Renal cortex interstitium (tissue), 15 donors: ENCODE measurements at places on chromosomes 1 and 21. TPM values are rescaled to one million over a fixed set of nuclear protein-coding genes. Genes with fewer than 3 reads are reported as not detected.

GRCh38 chr21:26684889-26685288 is 111.8 kb upstream of the CYYR1 start:
- no peak for DNase-seq

DNA sequence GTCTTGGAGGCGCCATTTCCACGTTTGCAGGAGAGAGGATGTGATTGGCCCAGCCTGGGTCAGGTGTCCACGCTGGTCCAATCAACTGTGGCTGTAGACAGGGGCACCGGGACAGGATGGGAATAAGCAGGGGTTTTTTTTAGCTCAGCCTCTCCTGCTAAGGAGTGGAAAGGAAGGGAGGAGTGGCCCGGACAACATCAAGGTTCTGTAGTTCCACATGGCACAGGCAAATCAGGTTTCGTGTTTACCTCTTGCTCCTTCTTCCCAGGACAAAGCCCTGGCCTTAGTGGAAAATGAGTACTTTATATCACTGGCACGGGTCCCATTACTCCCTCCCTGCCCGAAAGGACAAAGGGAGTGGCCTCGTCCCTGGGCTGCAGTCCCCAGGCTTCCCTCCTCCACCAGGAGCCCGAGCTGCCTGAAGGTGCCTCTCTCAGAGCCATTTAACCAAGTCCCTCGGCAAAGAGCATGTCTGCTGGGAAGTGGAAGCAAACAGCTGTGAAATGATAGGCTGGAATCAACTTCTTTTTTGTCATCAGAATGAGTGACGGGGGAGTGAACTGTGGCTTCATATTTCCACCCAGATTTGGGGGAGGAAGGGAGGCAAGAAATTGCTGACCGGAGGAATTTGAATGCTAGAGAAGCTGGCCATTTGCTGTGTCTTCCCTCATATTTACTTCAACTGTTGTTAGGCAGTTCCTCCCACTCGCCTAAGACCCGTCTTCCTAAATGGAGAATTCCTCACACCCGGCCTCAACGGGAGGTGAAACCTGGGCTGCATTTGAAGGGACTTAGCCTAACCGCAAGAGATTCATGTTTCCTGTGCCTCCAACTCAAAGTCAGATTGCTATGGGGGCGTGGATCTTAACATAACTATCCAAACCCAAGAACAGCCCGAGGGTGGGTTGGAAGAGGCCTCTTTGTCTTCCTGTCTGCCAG is 84.9 kb upstream of the SLC44A3 start:
- DNase-seq, result peak; percentile 58

- DNase-seq, result no peak
Measured at GRCh38 chr1:157288996-157289395, 150.8 kb upstream of the ETV3 start.

DNA sequence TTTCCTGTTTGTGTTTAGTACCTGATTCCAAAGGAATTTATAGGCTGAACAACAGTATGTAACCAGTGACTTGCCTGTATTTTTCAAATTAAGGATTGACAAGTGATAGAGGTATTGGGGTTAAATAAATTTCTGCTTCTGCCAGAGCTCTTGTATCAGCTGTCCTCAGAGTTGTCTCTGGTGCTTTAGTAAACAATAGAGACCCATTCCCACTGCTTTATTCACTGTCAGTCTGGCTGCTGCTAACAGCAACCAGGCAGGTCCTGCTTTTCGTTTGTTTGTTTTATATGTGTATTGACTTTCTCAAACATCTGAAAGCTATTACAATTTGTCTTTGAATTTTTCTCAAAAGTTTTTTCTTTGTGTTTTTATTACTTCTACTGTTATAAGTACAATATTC is 76.1 kb downstream of the OLFM3 start:
- no peak for DNase-seq

- DNase-seq, result no peak
Measured at GRCh38 chr1:77044133-77044849, 174.9 kb downstream of the PIGK start.

DNA sequence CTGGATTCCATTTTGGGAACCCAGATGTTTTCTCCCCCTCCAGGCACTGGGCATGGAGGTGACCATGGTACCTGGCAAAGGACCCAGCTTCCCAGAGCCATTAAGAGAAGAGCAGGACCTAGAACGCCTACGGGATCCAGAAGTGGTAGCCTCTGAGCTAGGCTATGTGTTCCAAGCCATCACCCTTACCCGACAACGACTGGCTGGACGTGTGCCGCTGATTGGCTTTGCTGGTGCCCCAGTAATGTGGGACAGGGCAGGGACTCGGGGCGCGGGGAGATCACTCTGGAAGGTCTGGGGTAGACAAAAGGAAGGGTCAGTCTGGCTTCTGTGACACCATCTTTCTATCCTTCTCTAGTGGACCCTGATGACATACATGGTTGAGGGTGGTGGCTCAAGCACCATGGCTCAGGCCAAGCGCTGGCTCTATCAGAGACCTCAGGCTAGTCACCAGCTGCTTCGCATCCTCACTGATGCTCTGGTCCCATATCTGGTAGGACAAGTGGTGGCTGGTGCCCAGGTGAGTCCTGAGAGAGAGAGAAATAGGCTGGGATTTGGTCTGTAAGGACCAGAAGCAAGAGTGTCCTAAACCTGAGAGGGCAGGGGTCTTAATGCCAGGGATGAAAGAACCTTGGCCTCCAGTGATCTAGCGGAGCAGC is 1.6 kb downstream of the UROD start:
- DNase-seq, result no peak

DNA sequence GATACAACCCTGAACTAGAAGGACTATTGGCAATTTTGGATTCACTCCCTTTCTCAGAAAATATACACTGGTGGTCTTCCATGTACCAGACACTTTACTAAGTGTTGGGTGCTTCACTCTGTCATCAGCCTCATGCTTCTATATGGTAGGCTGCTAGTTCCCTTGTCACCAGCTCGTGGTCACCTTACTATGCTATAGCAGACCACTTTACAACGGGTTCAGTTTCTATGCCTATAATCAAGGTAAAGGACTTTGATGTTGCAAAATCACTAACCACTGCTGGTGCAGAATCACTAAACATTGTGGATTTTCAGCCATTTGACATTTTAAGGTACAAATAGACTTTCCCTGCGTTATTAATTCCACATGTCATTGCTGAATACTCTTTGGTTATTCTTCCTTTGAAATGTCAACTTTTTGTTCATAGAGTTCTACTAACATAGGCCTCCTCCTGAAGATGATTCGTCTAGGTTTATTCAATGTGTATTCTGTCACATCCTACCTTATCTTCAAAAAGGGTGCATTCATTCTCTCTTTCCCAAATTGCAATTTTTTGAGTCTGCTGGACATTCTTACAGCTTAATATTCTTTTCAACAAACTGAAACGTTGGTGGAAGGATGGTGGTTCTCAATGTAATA is 78.3 kb downstream of the LRRC8C start:
- no peak for DNase-seq

PROK1 gene
- polyA plus RNA-seq, result 0.07 TPM

GRCh38 chr1:54456361-54456760 is 50.2 kb upstream of the SSBP3 start:
- no peak for DNase-seq

DNA sequence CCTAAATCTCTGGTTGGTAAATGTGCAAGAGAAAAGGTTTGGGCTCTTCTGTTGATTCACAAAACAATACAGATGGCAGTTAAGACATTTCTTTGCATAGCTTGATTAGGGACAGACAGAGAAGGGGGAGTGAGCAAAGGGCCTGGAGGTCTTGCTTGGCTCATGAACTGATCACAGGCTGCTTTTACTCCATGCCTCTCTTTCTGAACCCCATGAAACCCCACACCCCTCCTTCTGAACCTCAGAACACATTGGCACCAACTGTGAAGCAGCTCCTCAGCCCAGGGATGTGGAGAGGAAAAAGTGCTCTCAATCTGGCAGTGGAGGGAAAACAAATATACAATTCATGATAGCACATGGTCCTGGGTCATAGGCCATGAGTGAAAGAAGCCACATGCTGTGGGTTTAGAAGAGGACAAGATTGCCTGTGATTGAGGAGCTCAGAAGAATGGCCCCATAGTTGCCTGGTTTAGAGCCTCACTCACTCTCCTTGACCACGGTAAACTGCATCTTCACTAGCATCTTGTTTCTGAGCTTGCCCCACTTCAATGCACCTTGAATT is 111.6 kb upstream of the GADD45A start:
- DNase-seq, result no peak

GRCh38 chr21:41112740-41113692 is 54.9 kb upstream of the BACE2 start:
- DNase-seq, result peak; percentile 17

GRCh38 chr1:193356249-193356648 is 169.8 kb upstream of the B3GALT2 start:
- DNase-seq, result no peak

DNA sequence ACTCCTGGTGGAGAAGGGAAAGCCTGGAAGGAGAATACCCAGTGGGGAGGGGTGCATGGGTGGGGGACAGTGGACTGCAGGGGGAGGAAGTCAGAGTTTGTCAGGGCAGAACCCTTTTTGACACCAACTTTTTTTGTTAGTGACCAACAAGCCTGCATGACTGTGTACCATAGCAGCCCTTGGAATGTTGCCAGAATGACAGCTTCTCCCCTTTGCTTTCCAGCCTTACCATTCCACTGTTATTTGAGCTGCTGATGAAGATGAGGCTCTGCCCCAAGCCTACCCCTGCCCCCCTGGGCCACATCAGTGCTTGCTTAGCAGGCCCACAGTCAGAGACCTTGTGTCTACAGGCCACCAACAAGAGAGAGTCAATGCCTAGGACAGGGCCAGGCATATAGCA is 341.2 kb downstream of the HHAT start:
- DNase-seq, result no peak

- no peak for DNase-seq
Measured at GRCh38 chr21:42642219-42642745, 11.1 kb upstream of the PDE9A start.

TMEM82 gene
- 2.9 TPM for polyA plus RNA-seq

DNA sequence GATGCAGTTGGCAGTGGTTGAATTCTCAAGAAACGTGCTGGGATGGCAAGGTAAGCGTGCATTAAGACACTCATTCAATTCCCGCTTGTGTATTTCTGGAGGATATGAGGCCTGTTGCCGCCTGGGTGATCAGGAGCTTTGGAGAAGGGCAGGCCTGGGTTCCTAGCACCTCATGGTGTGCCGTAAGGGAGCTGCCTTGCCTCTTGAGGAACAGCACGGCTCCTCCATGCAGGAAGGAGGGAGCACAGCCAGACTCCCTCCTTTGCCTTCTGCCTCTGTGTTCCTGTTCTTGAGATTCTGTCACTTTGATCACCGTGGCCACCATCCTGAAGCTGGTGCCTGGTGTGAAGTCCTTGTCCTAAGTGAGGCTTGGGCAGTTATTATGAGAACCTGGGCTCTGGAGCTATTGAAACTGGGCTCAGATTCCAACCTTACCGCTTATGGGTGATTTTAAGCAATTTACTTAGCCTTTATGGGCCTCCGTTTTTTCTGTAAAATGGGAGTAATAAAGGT is 18.3 kb downstream of the SLFNL1 start:
- no peak for DNase-seq

ADAMTS4 gene
- 0.60 TPM for polyA plus RNA-seq

DNA sequence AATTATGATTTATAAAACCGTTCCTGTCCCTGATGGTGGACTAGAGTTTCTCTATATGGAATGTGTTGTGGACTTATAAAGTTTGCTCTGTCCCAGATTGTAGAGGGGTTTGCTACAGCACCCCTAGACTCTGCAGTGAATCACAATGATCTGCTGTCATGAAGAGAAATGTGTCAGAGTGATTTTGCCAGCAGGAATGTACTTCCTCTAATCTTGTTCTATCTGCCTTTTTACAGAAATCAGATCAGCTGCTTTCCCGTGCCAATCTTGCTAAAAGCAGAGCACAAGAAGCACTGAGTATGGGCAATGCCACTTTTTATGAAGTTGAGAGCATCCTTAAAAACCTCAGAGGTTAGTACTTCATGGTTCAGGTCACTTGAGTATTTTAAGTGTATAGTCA is 52.0 kb downstream of the LAMC2 start:
- no peak for DNase-seq

DNA sequence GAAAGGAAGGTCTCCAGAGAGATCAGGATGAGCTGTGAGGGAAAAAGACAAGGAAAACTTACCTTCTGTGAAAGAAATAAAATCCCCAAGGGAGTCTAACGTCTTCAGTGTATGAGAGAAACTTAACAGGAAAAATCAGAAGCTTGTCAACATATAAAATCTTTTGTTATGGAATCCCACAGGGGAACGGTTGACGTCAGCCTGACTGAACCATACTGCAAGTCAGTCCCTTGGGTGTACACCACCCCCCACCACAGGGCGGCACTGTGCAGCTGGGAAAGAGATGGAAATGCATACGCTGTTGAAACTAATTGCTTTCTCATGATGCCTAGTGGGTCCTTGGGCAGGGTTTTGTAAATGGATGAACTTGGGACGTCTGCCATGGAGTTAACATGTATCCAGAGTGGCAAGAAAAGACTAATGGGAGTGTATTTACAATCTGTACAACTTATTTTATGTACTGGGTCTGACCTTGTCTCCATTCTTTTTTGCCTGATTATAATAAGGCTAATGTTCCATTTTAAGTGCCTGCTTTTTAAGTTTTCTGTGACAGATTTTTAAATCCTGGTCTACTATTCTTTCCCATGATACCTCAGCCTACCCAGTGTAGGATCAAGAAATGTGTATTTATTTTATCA is 22.7 kb downstream of the UTP25 start:
- no peak for DNase-seq

GRCh38 chr1:47725992-47726855 is 271.0 kb downstream of the TRABD2B start:
- DNase-seq, result no peak

DNA sequence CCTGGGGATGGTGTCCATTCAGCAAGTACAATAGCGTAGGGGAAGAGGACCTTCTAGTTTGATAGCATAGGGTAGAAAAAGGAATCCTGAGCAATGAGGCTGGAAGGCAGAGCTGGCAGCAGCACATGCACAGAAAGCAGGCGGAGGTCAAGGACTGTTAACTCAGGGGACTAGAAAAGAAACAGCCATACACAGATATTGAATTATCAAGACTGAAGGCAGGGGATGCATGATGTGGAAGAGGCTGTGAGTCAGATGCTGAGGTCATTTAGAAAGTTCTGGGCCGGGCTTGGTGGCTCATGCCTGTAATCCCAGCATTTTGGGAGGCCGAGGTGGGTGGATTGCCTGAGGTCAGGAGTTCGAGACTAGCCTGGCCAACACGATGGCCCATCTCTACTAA is 65.6 kb downstream of the OPTC start:
- DNase-seq, result no peak

GRCh38 chr1:71039661-71040262 is 7.9 kb downstream of the PTGER3 start:
- no peak for DNase-seq

DNA sequence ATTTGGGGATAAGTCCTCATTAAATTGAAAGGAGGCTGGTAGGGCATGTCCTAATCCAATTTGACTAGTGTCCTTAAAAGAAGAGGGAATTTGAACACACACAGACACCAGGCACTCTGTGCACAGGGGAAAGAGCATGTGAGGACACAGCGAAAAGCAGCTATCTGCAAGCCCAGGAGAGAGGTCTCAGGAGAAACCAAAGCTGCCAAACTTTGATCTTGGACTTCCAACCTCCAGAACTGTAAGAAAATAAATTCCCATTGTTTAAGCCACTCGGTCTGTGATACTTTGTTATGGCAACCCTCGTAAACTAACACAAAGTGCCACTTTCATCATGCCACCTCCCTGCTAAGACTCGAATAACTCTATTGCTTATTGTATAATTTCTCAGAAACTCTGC is 13.8 kb downstream of the PLA2G4A start:
- no peak for DNase-seq

KCNT2 gene
- polyA plus RNA-seq, result 8.2 TPM

SLC44A5 gene
- 21.7 TPM for polyA plus RNA-seq

GSTM1 gene
- polyA plus RNA-seq, result 111 TPM
